ENCODE measurements at places on chromosomes 6 and 20.

- no peak for DNase-seq
Measured at GRCh38 chr6:139270249-139270648, 21.5 kb downstream of the TXLNB start.

GRCh38 chr6:123316733-123317323, 319.9 kb downstream of the TRDN start:
- no peak for DNase-seq

GRCh38 chr20:48359692-48360341, 468.0 kb downstream of the PREX1 start:
- DNase-seq = no peak

DNA sequence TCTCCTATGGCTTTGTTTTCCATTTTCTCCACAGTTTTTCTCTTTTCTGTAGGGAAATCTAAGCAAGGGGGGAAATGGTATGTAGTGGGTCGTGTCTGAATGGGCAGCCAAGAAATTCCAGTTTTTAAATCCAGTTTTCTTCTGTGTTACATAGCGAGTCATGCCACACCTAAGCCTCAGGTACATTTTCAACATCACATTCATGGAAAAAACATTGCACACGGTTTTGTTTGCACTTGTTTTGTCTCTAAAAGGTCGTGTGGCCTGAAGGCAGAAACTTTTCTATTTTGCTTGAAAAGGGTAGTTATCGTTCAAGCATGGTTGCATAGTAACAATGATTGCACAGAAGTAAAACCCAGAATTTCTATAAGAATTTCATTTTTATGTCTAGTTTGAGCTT, 70.5 kb downstream of the MOXD1 start:
- no peak for DNase-seq

- no peak for DNase-seq
Measured at GRCh38 chr6:19289457-19289856, 547.7 kb upstream of the ID4 start.

- no peak for DNase-seq
Measured at GRCh38 chr6:138527411-138528088, 28.3 kb upstream of the NHSL1 start.

GRCh38 chr20:7980332-7981046, 39.1 kb downstream of the TMX4 start:
- peak; percentile 17 for DNase-seq
